ENCODE measurements at places on chromosomes 5 and 9.

- no peak for DNase-seq
These were observed 120.4 kb upstream of the RETREG1 start for GRCh38 chr5:16737209-16737608.

GRCh38 chr5:62902126-62902525 is 323.5 kb downstream of the LRRC70 start:
- no peak for DNase-seq

GRCh38 chr5:33662722-33663427 is 222.1 kb downstream of the TARS1 start:
- no peak for DNase-seq

DNA sequence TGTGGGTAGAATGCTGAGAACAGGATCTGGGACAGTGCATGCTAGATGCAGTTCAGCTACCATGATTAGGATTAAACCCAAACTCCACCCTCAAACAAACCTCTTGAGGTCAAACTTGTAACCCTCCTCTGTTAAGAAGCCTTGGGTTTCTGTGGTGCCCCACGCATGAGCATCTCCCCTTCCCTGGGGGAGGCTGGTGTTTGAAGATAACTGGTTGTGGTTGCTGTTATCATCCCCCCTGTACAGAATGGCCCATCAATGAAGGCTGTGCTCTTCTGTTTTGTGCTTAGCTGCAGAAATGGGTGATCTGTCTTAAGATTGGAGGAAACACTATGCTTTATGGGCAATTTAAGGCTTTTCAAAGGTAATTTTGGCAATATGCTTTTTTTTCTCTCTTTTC is 4.4 kb upstream of the DAB2IP start:
- DNase-seq = no peak

GRCh38 chr5:128671943-128672342 is 133.9 kb upstream of the FBN2 start:
- no peak for DNase-seq

- DNase-seq = no peak
These were observed 291.6 kb downstream of the TLE1 start for GRCh38 chr9:81397481-81398381.

GRCh38 chr5:55051357-55051756 is 27.3 kb downstream of the GZMK start:
- DNase-seq = no peak

- no peak for DNase-seq
These were observed 21.8 kb downstream of the PPIC start for GRCh38 chr5:123014689-123015088.

GRCh38 chr5:94086194-94086593 is 344.8 kb upstream of the POU5F2 start:
- DNase-seq = no peak

- DNase-seq = no peak
These were observed 732 bp downstream of the PRKAA1 start for GRCh38 chr5:40797273-40798011.

DNA sequence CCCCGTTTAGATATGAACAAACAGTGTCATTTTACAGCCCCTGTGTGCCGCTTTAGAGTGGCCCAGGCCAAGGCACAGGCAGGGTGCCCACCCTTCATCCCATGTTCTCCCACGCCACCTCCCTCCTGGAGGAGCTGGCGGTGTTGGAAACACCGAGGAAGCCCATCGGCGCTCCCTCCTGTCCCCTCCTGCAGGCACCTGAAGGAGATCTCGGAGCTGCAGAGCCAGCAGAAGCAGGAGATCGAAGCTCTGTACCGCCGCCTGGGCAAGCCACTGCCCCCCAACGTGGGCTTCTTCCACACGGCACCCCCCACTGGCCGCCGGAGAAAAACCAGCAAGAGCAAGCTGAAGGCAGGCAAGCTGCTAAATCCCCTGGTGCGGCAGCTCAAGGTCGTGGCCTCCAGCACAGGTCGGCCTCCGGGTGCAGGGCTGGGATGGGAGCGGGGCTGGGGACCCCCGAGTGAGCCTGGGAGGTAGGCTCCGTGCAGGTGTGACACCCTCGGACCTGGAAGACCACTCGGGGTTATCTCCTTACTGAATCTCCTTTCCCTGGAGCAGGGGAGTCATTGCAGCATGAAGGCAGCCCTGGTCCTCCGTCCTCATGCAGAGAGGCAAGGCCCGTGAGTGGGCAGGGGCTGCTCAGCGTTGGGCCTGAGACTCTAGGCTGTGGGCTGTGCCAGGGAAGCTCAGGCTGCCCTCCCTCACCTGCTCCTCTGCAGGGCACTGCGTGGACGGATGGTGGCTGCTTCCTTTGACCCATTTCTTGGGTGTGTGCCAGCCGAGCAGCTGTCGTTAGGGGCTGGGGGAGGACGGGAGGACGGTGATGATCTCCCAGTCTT is 113.9 kb downstream of the WNK2 start:
- DNase-seq = no peak

GRCh38 chr9:92312887-92313623 is 12.1 kb downstream of the NOL8 start:
- no peak for DNase-seq

DNA sequence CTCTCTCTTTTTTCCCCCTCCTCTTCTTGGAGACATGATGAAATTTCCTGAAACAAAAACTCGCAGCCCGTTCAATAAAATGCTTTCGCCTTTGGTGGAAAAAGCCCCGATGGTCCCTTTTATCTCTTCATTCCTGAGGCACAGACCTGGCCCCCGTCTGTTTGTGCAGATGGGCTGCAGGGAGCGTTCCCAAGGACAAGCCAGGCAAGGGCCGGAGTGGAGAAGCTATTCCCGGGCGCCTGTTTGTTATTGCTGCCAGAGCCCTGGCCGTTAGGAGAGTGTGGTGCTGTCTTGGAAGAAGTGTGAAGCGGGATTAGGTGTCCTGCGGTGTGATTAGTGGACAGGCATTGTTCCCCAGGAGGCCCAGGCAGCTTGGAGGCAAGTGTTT is 71.9 kb downstream of the SMIM23 start:
- no peak for DNase-seq

DNA sequence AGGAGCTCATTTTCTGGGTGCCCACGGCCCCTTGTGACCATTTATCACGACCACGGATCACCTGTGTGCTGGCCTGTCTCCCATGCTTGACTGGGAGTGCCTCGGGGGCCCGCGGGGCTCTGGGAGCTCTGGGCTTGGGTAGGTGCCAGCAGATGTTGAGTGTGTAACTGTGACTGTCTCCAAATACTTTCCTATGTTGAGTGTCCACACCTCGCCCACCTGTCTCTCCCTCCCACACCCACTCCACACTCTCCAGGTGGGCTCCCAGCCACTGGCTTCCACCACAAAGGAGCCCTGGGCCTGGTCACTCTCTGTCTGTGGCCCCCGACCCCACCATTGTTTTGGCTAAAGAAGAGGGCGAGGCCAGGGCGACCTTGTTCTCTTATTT is 196.4 kb downstream of the CDK5RAP2 start:
- DNase-seq = no peak

Measured in fibroblast of the conjunctiva (primary cell).